ENCODE measurements at places on chromosomes 16 and 17.

- no peak for DNase-seq
These were observed 14.8 kb upstream of the POLR3E start for GRCh38 chr16:22282254-22282892.

DNA sequence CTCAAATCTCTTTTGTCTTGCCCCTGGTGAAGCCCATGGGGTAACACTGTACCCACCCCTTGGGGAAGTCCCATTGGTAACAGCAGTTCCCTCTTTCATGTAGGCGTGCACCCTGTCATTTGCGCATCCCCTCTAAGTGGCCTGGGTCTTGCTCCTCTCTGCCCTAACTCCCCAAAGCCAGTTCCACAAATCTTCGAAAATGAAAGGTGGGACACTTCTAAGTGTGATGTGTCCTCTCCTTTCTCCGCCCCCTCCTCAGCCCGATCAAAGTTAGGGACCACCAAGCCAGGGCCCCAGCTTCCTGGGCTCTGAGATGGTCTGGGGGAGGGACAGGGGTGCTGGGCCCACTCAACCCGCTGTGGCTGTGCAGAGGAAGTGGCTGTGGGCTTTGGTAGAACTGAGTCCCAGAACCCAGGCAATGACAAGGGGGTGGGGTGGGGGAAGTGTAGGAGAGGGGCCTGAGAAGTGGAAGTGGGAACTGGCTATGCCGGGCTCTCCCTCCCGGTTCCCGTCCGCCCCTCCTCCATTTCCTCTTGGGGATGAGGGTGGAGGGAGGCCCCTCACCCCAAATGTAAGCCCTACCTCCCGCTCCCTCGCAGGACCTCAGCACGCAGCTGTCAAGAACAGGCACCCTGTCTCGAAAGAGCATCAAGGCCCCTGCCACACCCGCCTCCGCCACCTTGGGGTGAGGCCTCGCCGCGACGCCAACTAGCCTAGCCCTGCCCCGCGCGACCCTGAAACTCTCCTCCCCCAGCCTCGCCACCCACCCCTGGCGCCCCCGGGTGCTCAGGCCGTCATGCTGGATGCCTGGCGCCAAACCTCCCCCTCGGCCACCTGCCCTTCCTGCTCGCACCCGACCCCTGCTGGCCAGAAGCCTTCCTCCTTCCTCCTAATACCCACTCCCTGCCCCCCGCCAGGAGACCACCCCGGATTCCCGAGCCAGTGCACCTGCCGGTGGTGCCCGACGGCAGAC is 8.7 kb downstream of the ABI3 start:
- DNase-seq = no peak

DNA sequence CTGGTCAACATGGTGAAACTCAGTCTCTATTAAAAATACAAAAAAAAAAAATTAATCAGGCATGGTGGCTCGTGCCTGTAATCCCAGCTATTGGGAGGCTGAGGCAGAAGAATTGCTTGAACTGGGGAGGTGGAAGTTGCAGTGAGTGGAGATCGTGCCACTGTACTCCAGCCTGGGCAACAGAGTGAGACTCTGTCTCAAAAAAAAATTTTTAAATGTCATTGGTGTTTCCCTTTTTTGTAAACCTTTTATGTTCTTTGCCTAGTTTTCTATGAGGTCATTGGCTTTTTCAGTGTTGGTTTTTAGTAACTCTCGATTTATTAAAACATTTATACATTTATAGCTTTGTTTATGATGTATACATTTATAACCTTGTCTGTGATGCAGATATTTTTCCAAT is 18.2 kb downstream of the NLRC5 start:
- DNase-seq = no peak

DNA sequence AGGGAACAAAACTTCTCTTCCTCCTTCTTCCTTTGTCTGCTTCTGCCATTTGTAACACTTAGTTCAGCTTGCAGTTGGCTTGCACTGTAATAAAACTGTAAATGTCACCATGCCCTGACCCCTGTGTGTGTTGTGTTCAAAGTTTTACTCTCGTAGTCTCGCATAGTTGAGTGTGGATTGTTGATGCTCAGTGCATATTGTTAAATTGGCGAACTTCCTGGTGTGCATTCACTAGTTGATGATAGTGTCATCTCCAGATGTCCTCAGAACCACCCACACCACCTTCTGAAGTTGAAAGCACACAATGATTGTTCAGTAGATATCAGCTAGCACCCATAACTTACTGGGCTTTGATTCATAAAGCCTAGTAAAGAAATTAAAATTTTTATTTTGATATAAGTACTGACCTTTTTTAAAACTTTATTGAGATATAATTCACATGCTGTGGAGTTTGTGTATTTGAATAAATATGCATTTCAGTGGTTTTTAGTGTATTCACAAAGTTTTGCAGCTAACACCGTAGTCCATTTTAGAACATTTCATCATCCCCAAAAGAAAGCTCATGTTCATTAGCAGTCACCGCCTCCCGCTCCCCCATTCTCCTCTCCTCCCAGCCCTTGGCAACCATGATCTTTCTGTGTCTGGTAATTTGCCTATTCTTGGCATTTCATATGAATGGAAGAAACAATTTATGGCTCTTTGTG is 25.0 kb downstream of the USP10 start:
- DNase-seq = no peak

- DNase-seq = no peak
These were observed 22.6 kb upstream of the PMP22 start for GRCh38 chr17:15287538-15288267.

GRCh38 chr16:55502801-55503366 is 6.0 kb upstream of the LPCAT2 start:
- DNase-seq = no peak

- no peak for DNase-seq
These were observed 28.8 kb downstream of the TMEM114 start for GRCh38 chr16:8561496-8561895.

DNA sequence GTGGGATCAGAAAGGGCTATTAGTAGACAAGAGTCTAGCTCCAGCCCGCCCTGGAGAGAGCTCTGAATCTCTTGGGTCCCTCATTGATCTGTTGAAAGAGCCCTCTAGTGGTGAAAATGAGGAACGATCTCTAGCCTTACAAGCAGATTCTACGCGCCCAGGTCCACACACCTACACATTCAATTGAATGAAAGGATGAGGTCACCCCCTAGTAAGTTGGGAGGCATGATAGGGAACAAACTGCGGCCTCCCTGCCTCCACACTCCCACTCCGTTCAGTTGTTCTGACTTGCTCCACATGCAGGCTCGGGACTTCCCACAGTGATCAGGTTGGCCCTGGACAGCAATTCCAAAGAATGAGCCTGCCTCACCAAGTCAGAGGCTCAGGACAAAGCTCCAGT is 2.9 kb upstream of the CACNG3 start:
- no peak for DNase-seq

GRCh38 chr16:75193730-75194444 is 13.1 kb downstream of the CTRB2 start:
- no peak for DNase-seq

GRCh38 chr16:68040506-68041288 is 17.6 kb downstream of the DUS2 start:
- DNase-seq = peak; percentile 86

DNA sequence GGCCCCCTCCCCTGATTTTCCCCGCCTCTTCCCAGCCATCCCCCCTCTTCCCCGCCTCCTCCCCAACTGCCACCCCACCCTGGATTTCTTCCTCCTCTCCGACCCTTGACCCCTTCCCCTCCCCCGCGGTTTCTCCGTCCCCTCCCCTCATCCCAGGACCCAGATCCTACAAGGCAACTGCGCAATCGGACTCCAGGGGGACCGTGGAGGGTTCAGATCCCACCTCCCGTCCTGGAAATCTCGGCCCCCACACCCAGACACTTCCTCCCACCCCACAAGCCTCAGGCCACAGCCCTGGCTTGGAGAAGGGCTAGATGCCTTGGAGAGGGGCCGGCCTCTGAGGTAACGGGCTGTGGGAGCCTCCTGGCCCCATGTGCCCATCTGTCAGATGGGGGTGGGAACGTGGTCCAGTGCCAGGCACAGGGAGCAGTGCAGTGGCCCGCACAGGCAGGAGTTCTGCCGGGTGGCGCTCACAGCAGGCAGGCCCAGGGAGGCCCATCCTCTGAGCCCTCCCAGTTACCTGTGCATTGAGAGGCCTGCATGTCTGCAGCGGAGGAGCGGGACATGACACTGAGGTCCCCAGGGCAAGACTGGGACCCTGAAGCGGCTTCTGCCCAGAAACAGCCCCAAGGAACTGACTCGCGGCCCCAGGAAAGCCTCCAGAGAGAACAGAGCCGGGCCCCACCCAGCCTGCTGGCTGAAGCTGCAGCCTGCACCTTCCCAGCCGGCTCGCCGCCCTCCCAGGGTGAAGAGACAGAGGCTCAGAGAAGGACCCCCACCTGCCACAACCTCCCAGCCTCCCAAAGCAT is 16.7 kb downstream of the ZNF423 start:
- DNase-seq = no peak

GRCh38 chr16:54431041-54431996 is 144.7 kb upstream of the IRX3 start:
- DNase-seq = no peak

GRCh38 chr17:50839591-50840310 is 4.4 kb downstream of the WFIKKN2 start:
- no peak for DNase-seq

DNA sequence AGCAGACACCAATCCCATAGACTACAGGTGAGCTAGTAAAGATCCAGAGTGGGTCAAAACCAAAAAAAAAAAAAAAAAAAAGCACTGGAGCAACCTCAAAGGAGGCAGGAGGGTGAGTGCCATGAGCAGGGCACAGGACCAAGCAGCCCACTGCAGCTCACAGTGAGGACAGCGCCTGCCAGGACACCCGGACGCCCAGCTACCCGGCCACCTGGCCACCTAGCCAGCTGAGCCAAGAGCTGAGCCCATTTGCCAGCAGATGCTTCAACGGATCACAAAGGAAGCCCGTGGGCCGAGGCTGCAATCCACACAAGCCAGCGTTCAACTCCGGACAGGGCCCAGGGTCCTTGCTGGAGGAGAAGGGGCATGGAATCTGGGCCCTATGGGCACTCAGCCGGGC is 15.1 kb downstream of the AXIN1 start:
- DNase-seq = no peak

DNA sequence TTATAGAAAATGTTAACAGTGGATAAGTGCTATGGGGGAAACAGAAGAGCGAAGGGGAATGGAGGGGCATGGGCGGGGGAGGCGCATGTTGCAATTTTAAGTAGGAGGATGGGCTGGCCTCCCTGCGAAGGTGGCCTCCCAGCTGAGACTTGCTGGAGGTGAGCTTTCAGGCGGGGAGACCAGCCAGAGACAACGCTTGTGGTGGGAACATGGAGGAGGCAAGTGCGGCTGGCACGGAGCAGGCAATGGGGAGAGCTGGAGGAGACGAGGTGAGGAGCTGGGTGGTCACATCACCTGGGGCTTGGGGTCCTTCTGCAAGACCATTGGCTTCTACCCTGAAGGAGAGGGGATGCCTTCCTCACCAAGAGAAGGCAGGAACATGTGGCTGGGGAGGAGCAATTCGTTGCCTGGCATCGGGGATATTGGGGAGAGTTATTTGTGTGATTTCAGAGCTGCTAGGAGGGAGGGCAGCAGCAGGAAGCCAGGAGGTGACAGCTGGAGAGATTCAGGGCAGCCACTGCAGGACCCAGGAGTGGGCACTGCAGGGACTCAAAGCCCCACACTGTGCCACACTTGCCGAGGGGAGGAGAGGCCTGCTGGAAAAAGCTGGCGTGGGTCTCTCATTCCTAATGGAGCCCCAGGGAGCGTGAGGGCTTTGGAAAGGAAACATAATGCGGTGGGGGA is 34.4 kb downstream of the PMFBP1 start:
- DNase-seq = no peak

- no peak for DNase-seq
These were observed 147.5 kb downstream of the KCNJ12 start for GRCh38 chr17:21523497-21524210.

DNA sequence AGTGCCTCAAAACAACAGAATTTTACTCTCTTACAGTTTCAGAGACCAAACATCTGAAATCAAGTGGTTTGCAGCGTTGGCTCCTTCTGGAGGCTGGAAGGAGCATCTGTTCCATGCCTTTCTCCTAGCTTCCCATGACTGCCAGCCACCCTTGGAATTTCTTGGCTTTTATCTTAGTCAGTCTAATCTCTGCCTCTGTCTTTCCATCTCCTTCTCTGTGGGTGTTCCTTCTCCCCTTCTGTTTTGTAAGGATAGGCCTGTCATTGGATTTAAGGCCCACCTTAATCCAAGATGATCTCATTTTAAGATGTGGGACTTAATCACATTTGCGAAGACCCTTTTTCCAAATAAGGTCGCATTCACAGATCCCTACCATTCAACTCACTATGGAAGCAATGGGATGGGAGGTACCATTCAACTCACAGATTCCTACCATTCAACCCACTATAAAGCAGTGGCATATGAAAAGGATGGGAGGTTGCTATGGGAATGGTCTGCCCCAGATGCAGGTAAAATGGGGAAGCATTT is 321.8 kb downstream of the WWOX start:
- no peak for DNase-seq

- no peak for DNase-seq
These were observed 52.7 kb upstream of the CNEP1R1 start for GRCh38 chr16:49972280-49972679.

GRCh38 chr17:80575057-80575875 is 30.6 kb downstream of the RPTOR start:
- peak; percentile 71 for DNase-seq

DNA sequence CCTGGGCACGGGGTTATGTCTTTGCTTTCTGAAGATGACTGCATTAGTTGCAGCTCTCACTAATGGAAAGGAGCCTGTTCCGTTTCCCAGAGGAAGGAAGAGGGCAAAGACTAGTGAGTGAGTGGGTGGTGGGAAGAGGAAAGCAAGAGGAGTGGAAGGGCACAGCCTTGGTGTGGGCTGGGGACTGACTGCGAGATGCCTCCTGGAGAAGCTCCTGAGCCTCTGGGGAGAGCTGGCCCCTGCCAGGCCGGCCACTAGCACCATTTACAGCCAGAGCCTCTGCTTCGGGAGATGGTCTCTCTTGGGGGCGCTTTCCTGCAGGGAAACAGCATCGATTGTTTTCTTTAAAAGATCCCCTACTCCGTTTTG is 825 bp upstream of the RHBDL3 start:
- DNase-seq = no peak

- DNase-seq = no peak
These were observed 36.0 kb downstream of the ARHGAP23 start for GRCh38 chr17:38464251-38464722.

- DNase-seq = no peak
These were observed 4.5 kb upstream of the SLC4A1 start for GRCh38 chr17:44272321-44272951.

GRCh38 chr17:7951143-7951792 is 19.3 kb downstream of the CNTROB start:
- DNase-seq = no peak
